NCI-H524 treated with DMSO at 0.1 percent for 48 hours (cell line): ENCODE measurements at places on chromosomes 1 and 21.

- no peak for DNase-seq
Observed at GRCh38 chr21:33059380-33059841, 10.5 kb upstream of the OLIG1 start.

- DNase-seq: no peak
Observed at GRCh38 chr1:101566883-101567538, 330.2 kb downstream of the S1PR1 start.

- DNase-seq: peak; percentile 13
Observed at GRCh38 chr1:76303340-76303717, 228.8 kb downstream of the ST6GALNAC3 start.

DNA sequence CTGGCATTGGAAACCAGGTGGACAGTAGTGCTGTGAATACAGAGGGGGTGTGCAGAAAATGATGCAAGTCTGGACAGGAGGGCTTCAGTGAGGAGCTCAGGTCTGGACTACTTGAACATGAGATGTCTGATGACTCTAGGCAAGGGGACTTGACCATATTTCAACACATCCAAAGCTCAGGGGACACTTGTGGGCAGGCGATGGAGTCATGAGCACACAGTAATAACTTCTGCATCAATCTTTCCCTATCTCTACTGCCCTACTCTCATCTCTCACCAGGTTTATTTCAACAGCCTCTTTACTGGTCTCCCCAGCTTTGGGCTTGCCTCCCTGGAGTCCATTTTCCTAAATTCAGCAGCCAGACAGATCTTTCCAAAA, 21.9 kb downstream of the FMO2 start:
- DNase-seq: no peak

DNA sequence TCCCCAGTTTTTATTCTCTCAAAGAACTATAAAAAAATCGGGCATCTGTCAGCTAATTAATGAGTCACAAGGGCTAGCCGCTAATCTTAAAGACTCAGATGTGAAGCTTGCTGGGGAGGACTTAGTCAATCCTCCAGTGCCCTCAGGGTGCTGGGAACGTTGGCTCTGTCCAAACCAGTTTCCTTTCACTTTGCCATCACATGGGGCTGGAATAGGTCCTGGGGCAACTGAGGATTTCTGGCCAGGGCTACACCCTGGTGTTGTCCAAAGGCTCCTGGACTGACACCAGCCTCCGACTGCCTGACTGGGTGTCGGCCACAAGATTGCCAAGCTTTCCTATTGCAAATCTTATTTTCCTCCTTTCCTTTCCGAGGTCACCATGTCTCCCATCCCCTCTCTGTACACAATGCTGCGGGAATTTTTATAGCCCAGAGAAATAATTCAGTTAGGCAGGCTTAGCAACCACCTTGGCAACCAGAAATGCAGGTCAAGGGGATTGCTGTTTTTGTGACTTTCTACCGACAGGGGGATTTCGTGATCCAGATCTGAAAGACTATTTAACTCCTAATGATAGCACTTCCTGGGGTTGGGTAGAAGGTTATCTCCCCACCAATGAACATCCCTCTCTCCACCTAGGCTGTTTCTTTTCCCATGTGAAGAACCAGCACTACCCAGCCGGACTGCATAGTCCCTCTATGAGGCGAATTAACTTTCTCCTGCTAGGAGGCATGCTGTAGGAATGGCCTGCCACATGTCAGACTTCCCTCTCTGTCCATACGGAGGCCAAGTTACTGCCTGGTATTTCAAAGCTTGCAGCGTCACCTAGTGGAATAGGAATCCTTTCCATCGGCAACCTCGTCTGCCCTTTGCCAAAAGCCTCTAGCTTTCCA, 29.9 kb upstream of the CTBS start:
- DNase-seq: peak; percentile 34

DNA sequence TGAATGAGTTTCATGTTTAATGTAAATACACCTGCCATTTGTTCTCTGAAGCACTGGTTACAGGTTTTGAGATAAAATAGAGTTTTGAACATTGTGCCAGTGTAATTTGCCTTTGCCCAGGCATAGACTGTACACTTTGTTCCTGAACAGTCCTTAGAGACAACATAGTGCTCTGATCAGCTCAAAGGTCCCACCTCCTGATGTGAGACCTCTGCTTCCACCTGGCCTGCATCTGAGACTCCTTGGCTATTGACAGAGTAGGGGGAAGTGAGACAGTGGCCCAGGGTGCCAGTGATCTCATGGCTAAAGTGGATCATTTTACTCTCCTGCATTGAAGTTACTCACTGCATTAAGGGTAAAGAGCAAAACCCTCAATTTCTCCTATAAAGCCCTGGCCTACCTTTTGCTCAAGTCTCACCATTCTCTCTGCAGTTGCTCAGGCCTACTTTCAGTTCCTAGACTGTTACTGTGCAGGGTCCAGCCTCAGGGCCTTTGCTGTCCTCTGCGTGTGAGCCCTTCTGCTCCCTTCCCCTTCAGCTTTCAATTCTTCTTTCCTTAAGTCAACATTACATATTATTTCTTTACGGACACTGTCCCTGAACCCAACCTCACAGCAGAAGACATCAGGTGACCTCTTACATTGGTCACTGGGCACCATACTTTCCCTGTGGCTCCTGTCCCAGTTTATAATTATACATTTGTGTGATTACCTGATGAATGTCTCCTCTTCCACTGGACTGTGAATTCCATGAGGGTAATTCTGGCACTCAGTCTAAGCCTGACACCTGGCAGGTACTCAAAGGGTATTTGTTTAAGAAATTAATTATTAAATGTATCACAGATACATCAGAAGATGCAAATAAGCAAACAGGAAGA, 142.9 kb downstream of the ROR1 start:
- DNase-seq: no peak

- DNase-seq: no peak
Observed at GRCh38 chr1:151508833-151509232, 2.4 kb upstream of the CGN start.

DNA sequence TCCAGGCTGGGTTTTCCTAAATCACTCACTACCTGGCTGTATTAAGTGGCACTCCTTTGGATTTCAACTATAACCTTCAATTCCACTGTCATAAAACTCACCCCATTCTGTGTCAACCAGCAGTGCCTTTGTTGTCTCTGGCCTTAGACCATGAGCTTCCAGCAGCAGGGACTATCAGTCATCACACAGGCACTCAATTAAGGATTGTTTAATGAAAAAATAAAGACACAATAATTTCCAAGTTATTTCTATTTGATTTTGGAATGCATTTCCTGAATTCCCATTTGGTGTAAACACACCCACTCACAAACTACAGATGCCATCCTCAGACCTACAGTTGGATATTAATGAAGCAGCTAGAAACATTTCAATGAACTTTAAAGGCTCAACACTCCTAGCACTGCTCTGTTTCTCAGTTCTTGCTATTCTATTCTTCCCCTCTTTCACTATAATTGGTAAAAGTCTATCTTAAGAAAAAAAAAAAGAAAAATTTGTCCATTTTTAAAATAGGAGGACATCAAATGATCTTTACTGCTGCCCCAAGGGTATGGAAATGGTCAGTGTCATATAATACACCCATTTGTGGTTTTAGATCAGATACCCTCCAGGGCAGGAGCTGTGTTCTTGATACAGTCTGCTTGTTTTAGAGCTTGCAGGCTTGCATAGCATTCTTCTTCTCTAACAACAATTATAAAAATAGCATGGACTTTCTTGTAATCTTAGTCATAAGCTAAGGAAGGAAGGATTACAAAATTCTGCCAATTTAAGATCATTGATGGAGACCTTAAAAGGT, 156.4 kb downstream of the PTGER3 start:
- DNase-seq: no peak

- no peak for DNase-seq
Observed at GRCh38 chr21:22260274-22260673, 1262.1 kb downstream of the NCAM2 start.

GRCh38 chr1:26025517-26025916, 3.9 kb downstream of the EXTL1 start:
- no peak for DNase-seq

DNA sequence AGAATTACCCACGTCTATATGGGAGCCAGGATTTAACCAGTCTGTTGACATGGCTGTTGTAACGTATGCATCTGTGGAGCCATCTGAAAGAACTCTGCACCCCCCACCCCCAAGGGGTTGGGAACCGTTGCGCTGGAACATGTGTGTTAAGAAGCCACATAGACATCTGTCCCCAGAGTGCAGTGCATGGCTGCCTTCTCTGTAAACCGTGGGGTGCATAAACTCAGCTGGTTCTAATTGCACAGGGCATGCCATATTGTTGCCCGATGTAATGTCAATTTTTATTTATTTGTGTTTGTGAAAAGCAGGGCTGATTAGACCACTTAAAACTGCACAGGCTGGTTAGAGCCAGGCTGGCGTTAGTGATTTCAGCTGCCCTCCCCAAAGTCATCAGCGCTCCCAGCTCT, 70.1 kb upstream of the ROR1 start:
- no peak for DNase-seq

DNA sequence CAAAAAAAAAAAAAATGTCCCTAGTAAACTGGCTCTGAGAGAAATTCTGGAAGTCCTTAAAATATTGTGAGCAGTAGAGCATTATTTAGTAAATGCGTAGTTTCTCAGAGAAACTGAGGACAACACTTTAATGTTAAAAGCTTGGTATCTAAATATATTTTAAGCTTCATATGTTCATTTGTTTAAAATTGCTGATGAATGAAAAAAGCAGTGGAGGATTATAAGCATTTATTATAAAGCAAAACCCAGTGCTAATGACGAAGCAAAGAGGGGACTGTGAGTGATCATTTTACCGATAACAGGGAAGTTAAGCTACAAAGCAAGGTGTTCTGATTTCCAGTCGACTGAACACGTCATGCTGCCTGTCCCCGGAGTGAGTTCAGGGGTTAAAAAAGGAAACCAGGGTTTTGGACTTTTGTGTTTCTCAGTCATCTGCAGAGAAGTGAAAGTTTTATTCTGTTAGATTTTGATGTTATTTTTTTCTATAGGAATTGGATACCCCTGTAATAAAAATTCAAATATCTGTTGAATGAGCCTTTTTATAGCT, 64.5 kb upstream of the SCCPDH start:
- DNase-seq: no peak

- DNase-seq: no peak
Observed at GRCh38 chr1:87927391-87928280, 599.0 kb downstream of the LMO4 start.

- DNase-seq: no peak
Observed at GRCh38 chr1:232726048-232726779, 79.0 kb upstream of the MAP10 start.

DNA sequence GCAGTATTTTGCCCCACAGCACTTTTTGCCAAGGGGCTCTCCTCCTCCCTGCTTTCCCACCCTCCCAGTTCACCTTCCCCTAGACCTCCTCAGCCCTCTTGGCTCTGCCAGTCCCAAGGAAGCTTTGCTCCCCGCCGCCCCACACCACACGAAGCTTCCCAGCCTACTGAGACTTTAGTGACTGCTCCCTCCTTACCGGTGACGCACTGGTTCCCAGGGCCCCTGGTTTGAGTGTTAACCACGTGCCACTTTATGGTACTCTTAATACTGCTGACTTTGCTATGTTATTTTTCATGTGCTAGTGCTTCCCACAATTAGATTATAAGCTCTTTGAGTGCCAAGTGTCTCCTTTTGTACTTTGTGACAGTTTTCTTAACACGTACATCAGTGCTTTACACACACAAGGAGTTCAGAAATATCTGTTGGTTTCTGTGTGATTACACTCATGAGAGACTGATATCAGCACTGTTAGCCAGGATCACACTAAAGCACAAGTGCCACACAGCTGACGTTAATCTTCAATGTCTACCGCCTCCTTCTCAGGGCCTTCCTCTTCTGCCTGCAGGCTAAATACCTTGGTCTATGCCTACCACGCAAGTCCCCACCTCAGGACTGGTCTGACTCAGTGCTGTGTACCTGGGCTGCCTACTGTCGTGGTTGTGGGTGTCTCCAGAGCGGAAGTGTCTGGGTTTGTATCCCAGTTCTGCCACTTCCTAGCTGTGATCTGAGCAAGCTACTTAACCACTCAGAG, 61.0 kb downstream of the DNTTIP2 start:
- DNase-seq: no peak

DNA sequence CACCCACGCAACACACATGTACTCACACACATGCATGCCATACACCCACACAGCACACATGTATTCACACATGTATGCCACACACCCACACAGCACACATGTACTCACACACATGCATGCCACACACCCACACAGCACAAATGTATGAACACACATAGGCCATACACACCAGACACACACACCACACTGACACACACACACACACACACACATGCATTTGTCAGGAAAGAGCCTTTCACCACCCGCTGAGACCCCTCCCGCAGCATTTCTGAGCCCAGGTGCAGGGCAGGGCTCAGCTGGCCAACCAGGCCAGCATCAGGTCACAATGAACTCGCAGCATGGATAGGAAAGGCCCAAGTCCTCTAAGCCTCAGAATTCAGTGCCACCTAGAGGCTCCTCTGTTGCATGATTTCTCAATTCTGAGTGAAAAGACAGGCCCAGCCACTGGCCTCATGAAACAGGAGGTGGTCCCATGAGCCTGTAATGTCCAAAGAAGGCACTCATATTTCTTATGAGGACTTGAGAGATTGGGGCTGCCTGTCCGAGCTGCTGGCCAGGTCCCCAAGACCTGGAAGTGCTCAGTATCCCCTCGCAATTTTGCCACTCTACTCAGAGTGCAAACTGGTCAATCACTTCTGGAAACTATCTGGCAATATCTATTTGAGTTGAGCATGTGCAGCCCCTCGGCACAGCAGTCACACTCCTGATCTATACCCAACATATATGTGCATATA, 57.3 kb downstream of the PSMG1 start:
- DNase-seq: peak; percentile 44

DNA sequence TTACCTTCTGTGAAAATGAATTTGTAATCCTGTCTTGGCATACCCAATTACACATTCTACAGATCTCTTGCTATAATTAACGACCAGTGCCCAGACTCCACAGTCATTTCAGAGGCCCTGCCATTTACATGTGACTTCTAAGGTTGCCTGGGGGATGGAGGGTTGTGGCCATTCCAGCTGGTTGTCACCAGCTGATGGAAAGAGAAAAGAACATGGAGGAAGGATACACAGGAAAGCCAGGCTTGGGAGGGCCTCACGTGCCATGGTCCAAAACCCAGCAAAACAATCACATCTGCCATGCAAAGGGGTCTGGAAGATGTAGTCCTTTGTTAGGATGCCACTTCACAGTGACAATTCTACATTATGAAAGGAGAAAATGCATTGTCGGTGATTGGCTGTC, 59.3 kb downstream of the LAMC2 start:
- no peak for DNase-seq

- DNase-seq: peak; percentile 60
Observed at GRCh38 chr1:156504821-156505678, 4.5 kb upstream of the MEF2D start.

- DNase-seq: no peak
Observed at GRCh38 chr1:10322821-10323220, 76.0 kb upstream of the PGD start.

DNA sequence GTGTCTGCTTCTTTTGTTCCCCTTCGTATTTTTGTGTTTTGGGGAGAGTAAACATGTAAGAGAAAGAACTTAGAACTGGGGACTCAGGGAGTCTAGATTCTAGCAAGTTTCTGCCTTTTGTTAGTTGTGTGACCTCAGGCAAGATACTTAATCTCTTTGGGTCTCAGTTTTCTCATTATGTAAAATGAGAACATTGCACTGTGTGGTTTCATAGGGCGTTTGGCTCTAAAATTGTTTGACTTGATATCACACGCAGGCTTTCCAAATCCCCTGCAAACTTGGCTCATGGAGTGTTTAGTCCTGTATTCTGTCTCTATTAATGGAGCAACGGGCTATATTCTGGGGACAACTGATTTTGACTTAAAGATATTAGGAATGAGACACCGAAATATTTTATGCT, 57.7 kb downstream of the NTNG1 start:
- no peak for DNase-seq

- no peak for DNase-seq
Observed at GRCh38 chr1:96292141-96292540, 429.4 kb upstream of the PTBP2 start.
